Activated CD4-positive, alpha-beta T cell treated with anti-CD3 and anti-CD28 coated beads for 36 hours (primary cell): ENCODE measurements at places on chromosomes 16 and 17. TPM values are rescaled to one million over a fixed set of nuclear protein-coding genes. Genes with fewer than 3 reads are reported as not detected.

Gene PPY
- total RNA-seq = not detected

Gene CES4A
- total RNA-seq = 15.7 TPM

Gene HOXB13
- total RNA-seq = not detected

Gene OR3A1
- 0.56 TPM for total RNA-seq

Gene SBK1
- total RNA-seq = 6.5 TPM

Gene CEP20
- 51.0 TPM for total RNA-seq

Gene C16orf89
- total RNA-seq = not detected

Gene PRAC1
- total RNA-seq = not detected

Gene SYCE1L
- total RNA-seq = 7.1 TPM

Gene LAT
- 200 TPM for total RNA-seq

Gene TSPAN10
- 0.35 TPM for total RNA-seq

Gene ADAD2
- total RNA-seq = 0.16 TPM

Gene TAT
- total RNA-seq = not detected

Gene SOCS1
- total RNA-seq = 103 TPM

Gene CHRNE
- total RNA-seq = 0.84 TPM

Gene SLC4A1
- total RNA-seq = not detected

Gene CCL14
- not detected for total RNA-seq

Gene SLC5A11
- not detected for total RNA-seq

Gene TBC1D26
- total RNA-seq = 0.30 TPM
